ENCODE measurements at places on chromosomes 16 and 17.

DNA sequence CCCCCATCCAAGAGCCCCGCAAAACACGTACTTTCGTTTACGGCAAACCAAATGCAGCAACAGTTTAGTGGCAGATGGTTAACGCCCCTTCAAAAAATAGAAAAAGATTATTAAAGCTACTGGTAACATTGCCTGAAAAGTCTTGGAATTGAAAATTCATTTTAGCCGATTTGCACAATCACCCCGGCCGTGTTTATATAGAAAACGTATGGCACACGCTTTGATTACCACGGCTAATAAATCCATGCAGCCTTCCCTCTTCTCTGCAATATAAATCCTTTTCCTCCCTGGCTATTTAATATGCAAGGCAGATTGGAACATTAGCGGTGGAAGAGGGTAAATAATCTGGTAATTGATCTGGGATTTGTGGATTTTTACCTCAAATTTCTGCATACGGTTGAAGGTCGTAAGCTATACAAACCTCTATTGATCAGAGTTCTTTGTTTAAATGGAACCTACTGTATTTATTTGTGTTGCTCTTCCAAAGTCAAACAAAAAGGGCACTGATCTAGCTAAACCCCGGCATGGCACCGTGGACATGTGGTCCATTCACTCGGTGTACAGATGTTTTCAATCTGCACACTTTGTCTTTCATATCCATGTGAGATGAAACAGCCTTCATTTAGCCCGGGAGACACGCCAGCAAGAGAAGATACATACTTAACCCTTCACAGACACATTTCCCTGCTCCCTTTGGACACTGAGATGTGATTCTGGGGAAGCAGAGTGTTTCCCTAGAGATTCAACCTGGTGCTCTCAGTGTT, 238.1 kb upstream of the MAF start:
- DNase-seq: no peak

- no peak for DNase-seq
These were observed 17.7 kb downstream of the PIMREG start for GRCh38 chr17:6461792-6462524.

DNA sequence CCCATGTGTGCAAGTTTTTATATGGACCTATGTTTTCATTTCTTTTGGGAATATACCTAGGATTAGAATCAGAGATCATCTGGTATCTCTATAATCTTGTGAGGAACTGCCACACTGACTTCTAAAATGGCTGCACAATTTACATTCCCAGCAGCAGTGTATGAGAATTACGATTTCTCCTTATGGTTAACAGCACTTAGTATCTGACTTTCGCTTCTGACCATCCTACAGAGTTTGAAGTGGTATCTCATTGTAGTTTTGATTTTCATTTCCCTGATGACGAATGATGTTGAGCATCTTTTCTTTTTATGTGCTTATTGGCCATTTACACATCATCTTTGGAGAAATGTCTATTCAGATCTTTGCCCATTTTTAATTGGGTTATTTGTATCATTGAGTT, 10.0 kb downstream of the C16orf96 start:
- DNase-seq: no peak

- peak; percentile 49 for DNase-seq
These were observed 22.7 kb downstream of the BCO1 start for GRCh38 chr16:81261049-81261648.

- DNase-seq: no peak
These were observed 12.4 kb upstream of the YWHAE start for GRCh38 chr17:1412185-1413110.
